ENCODE measurements at places on chromosomes 5 and 9.

- DNase-seq = peak; percentile 87
Measured at GRCh38 chr5:62587737-62588136, 9.1 kb downstream of the LRRC70 start.

- no peak for DNase-seq
Measured at GRCh38 chr5:57749396-57749795, 266.8 kb upstream of the ACTBL2 start.

- no peak for DNase-seq
Measured at GRCh38 chr5:76528547-76529331, 94.5 kb downstream of the F2RL2 start.

GRCh38 chr5:58455066-58455465 is 4.8 kb downstream of the PLK2 start:
- no peak for DNase-seq

- no peak for DNase-seq
Measured at GRCh38 chr9:129696944-129697655, 31.7 kb downstream of the PRRX2 start.

DNA sequence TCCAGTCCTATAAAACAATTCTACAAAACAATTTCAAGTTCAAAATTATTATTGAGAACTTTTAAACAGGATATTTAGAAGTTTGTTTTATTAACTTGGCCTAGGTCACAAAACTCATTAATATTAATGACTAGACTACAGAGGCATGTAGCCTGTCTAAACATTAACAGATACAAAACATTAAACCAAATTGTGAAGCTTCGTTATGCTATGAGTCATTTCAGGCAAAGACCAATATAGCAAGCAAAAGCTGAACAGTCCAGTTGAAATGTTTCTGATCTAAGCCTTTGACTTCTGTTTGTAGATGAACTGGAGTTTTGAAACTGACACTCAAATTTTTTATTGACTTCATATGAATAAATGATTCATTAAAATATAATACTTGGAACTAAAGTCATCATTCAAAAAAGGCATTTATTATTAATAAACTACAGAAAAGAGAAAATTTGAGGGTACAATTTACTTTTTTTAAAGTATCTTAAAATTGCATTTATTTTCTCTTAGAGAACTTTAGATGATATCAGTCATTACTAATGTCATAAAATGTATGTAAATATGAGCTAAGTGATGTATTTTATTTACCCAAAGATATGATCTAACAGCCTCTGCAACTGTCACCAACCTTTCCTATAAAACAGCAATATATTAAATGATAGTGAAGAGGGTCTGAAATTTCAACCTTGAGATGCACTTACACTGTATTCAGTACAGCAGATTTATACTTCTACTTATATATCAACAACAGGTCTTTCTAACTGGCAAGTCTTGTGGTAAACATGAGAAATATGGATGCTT is 188.8 kb downstream of the COMMD10 start:
- no peak for DNase-seq

DNA sequence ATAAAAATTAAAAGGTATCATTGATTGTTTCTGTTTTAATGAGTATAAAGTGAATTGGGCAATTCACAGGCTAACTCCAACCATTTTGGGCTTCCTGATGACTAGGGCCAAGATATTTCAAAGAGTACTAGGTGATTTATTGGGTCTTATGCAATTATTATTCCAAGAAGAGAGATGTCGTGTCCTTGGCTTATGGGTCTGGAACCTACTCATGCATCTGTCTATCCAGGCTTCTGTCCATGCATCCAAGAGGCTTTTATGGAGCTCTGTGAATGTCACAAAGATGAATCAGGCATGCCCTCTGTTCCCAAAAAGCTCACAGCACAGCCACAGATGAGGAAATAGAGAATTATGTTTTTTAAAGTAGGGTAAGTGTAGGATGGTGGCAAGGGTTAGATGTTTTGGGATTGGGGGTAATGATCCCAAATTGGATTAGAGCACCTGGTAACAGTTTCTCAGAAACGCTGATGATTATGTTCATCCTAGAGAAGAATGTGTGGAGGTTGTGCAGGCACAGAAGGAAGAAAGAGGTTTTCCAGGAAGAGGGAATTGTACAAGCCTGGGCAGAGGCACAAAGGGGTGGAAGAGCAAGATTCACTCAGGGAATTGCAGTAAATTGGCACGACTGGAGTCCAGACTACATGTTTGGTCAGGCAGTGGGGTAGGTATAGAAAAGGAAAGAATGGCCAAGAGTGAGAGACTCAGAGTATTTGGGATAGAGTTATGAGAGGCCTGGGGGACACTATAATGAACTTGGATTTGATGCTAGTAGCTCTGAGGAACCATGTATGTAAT is 83.0 kb upstream of the TNC start:
- DNase-seq = no peak

All from MM.1S (cell line).